Amygdala (tissue), 56 donors: ENCODE measurements at places on chromosomes 1 and 21.

DNA sequence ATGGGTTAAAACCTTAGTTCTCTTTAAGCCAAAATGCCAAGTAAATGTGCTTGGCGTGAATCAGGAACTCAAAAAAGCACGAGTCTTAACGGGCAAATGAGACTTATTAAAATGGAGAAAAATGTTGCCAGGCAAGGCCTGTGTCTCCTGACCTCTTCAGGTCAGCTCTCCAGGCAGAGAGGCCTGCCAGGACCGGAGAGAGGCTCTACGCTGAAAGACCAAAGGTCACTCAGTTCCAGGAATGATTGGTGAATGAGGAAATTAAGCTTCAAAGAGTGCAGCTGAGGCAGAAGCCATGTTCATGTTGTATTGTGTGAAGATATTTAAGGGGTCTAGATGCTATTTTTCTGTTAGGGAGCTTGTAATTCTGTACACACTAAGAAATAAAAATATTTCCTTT lies 66.6 kb downstream of the SPAG17 start:
- no peak for DNase-seq

DNA sequence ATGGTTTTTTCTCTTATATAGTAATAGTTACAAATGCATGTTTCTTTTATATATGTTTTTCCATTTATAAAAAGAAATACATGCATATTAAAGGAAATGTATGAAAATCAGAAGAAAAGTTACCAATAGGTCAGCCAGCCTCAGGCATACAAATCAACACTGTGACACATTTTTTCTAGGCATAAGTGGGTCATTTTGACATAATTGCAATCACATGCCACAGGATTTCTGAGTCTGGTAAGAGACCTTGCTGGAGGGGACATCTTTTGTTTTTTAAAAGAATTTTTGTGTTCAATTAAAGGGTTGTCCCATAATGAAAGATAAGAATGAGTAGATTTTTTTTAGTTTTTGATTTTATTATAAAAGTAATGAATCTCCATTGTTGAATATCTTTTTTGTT lies 473.1 kb downstream of the PCP4 start:
- no peak for DNase-seq

- DNase-seq = no peak
Measured at GRCh38 chr1:230832476-230832875, 35.8 kb downstream of the C1orf198 start.

- DNase-seq = no peak
Measured at GRCh38 chr1:115184260-115184950, 95.1 kb upstream of the TSPAN2 start.

GRCh38 chr1:234778221-234779159 lies 168.5 kb upstream of the IRF2BP2 start:
- no peak for DNase-seq

DNA sequence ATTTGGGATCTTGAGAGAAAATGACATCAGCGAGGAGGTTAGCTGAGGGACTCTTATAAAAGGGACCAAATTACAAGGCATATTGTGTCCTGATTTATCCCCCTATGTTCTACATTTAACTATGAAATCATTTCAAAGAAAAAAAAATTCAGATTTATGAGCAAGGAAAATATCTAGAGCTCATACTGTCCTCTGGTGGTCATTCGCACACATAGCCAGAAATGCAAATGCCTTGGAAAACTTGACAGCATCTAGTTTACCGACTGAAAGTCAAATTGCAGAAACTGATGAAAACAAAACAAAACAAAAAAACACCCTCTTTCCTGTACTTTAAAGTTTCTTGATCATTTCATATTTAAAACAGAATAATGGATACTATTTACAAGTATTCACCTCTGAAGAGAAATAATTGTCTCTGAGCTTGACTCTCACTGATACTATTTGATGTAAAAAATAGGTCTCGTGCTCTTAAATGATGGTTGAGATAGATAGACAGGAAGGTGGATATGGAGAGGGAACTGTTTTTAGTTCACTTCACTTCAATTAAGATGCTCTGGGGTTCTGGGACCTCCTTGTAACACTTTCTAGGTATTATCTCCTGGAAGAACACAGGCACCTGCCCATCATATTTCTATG lies 253.8 kb downstream of the PCP4 start:
- no peak for DNase-seq

- no peak for DNase-seq
Measured at GRCh38 chr1:78607334-78607927, 12.8 kb upstream of the IFI44L start.

- DNase-seq = no peak
Measured at GRCh38 chr1:94265906-94266305, 28.5 kb upstream of the ARHGAP29 start.

- DNase-seq = no peak
Measured at GRCh38 chr1:184212649-184213314, 161.3 kb downstream of the TSEN15 start.

GRCh38 chr1:54376430-54377039 lies 29.7 kb downstream of the SSBP3 start:
- no peak for DNase-seq

- DNase-seq = no peak
Measured at GRCh38 chr21:35896060-35896459, 164.3 kb downstream of the SETD4 start.

- no peak for DNase-seq
Measured at GRCh38 chr1:106944721-106945120, 111.8 kb upstream of the PRMT6 start.

- DNase-seq = no peak
Measured at GRCh38 chr1:41153750-41154274, 88.3 kb downstream of the SCMH1 start.

DNA sequence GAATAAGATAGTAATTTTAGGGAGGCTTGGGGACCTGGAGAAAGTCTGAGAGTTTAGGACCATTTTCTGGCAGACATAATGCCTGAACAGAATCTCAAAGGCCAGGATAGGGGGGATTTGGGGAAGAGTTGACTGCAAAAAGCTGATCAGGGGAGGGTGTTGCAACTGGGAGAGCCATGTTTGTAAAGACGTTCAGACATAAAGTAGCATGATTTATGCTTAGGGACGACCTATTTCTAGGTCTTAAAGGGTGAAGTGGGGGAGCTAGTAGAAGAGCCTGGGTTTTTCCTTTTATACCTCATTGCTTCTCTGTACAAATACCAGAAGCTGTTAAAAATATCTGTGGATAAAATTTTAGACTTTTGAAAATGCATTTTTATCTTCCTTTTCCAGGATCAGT lies 51.2 kb downstream of the FNBP1L start:
- no peak for DNase-seq

GRCh38 chr1:214362188-214362882 lies 81.4 kb downstream of the SMYD2 start:
- no peak for DNase-seq

GRCh38 chr1:2128189-2128901 lies 66.2 kb downstream of the FAAP20 start:
- peak; percentile 19 for DNase-seq

- no peak for DNase-seq
Measured at GRCh38 chr21:16900685-16901084, 612.2 kb upstream of the CXADR start.

DNA sequence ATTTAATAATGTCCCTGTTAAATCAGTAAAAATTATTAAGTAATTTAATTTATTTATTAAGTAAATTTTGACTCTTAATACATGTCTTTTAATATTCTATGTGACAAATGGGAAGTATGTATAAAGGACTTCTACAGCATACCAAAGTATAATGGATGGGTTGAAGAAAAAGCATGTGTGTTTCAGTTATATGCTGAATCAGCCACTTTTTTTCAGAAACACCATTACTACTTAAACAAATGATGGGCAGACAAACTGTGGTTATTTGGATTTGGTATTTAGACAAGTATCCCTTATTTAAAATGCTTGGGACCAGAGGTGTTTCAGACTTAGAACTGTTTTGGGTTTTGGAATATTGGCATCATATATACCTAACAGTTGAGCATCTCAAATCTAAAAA lies 176.3 kb upstream of the DMRTA2 start:
- no peak for DNase-seq

DNA sequence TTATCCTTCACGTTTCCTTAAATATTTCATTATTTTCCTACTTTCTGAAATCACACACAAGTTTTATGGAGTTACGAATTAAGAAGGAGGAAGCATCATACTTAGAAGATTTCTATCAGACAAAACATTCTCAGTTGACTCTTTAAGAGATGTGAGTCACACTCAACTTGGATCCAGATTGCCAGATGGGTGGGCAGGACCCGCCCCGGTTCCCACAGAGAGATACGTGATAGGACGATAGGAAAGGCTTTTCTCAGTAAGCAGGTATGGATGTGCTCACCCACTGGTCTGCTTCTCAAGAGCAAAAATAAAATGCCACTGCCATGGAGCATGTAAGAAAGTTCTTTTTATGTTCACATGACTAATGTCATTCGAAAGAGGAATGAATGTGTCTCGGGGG lies 392.6 kb downstream of the MRPL39 start:
- no peak for DNase-seq

GRCh38 chr1:66982561-66983260 lies 57.9 kb downstream of the MIER1 start:
- no peak for DNase-seq

- DNase-seq = no peak
Measured at GRCh38 chr1:74504933-74505512, 7.4 kb downstream of the LRRC53 start.

- no peak for DNase-seq
Measured at GRCh38 chr1:73100216-73100615, 817.9 kb upstream of the NEGR1 start.

GRCh38 chr21:33308586-33309490 lies 15.9 kb upstream of the IFNAR1 start:
- no peak for DNase-seq

- no peak for DNase-seq
Measured at GRCh38 chr1:218673170-218673569, 328.0 kb downstream of the TGFB2 start.

DNA sequence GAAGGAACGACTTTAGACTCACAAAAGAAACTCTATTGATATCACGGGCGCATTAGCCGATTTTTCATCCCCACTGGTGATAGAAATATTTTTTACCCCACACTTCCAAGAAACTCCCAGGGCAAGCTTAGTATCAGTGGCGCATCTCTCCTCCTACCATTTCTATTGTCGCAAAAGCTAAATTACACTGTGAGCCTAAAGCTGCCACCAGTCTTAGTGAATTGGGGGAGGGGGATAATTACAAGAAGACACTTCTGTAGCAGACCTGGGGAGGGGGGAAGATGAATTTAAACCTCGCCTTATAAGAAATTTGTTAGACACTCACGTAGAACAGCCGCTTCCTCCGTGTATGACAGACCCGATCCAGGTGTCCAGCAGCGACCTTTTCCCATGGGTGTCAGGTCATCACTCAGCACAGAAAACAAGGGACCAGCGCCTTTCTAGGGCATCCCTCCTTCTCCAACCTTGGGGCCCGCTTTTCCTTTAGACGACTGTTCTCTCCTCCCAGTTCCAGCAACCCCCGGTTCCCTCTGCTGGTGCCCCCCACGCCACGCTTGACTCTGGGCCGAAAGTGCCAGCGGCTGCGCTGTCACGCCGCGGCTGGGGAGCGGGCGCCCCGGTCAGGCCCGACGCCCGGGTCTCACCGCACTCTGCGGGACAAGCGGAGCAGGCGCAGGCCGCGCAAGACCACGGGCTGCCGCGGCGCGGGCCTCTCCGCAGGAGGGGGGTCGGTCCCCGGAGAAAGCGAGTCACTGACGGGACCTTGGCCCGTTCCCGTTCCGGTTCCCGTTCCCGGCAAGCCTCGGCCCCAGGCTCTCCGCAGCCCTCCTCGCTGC lies 821 bp downstream of the PHC2 start:
- no peak for DNase-seq

DNA sequence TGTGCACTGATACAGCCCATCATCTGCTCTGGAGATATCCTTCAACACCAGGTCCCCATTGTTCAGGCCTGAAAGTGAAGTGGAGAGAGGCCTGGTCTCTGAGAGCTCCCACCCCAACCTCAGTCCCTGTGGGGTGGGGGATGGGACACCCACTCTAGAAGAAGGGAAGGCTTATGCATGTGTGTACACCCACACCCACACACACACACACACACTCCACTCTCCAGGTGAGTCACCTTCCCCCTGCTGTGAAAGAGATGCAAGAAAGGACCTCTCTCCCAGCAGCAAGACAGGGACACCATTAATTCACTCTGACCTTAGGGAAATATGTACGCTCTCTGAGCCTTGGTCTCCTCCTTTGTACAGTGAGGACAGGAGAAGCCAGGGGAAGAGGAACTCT lies 5.9 kb downstream of the VSIG8 start:
- DNase-seq = no peak

DNA sequence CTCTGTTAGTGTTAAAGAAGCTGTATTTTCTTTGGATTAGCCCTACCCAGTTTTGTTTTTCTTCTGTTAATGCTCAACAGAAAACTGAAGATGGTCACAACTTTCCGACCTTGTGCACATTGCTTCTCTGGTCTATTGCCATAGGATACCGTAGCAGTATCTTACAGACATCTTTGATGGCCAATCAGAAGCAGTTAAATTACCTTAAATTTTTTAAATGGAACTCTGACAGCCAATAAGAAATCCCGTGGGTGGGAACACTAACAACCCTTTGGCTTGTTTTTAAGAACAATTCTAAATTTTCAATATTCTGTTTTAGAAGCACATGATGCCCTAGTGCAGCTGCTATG lies 17.2 kb downstream of the NFYC start:
- no peak for DNase-seq

- no peak for DNase-seq
Measured at GRCh38 chr1:184214128-184214527, 162.6 kb downstream of the TSEN15 start.

- no peak for DNase-seq
Measured at GRCh38 chr1:25445993-25446538, 15.4 kb downstream of the MACO1 start.

DNA sequence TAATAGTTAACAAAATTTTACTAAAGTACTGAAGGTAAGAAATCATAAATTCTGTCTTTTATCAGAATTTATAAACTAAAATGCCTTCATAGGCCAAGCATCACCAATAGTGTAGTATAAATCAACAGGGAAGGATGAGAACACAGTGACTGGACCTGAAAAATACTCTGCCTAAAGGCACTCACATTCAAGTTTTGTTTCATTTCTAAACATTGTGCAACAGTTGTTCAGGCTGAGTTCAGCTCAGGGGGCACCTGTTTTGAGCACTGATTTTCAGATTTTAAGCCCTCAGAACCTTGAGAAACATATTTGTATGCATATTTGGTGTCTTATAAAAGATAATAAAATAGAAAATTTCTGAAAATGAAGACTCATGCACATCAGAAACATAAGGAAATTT lies 12.4 kb downstream of the ACBD6 start:
- DNase-seq = no peak

DNA sequence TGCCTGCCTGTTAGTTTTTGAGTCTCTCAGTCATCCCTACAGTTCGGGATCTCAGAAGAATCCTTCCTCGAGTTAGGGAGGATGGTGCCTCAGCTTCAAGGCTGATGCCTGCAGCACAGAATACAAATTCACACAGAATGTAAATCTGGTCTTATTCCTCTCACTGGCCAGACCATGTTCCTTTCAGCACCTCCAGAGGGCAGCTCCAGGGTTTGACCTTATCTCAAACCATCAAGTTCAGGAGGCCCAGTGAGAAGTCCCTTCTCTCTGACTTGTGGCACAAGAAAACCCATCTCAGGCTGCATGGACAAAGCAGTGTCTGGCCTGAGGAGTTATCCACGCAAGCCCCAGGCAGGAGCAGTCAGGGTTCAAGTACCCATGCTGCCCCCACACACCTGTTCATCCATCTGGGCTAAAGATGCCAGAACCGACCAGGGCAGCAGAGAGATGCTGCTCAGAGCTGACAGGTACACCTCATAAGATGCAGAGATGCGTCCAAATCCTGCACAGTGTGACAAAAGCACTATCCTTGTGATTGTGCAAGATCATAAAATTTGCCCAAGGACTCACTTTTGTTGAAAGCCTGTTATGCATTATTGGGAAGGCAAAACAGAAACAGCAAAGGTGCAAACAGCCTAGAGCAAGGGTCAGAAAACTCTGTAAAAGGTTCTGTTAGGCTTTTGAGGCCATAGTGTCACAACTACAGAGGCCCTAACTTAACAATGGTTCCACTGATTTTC lies 49.8 kb downstream of the BCAR3 start:
- no peak for DNase-seq
